ENCODE measurements at places on chromosomes 5 and 9. TPM values are rescaled to one million over a fixed set of nuclear protein-coding genes. Genes with fewer than 3 reads are reported as not detected.

Gene PSD2
- total RNA-seq, result under 0.01 TPM

Gene PKD2L2
- 0.38 TPM for total RNA-seq

Gene GFI1B
- total RNA-seq, result not detected

Gene THBS4
- 0.38 TPM for total RNA-seq

Gene IQGAP2
- 1.2 TPM for total RNA-seq

Gene SLC36A2
- not detected for total RNA-seq

Gene PHF24
- total RNA-seq, result 0.28 TPM

Gene SHOC1
- under 0.01 TPM for total RNA-seq

Gene ZFP2
- under 0.01 TPM for total RNA-seq

Gene GABRA1
- not detected for total RNA-seq

Gene C9orf43
- total RNA-seq, result 0.58 TPM

Gene ADAMTS2
- total RNA-seq, result 57.8 TPM

Gene FKBP15
- 17.5 TPM for total RNA-seq

Gene PRLR
- under 0.01 TPM for total RNA-seq

Gene PANK3
- 36.4 TPM for total RNA-seq

Gene COL23A1
- total RNA-seq, result 0.28 TPM

Gene PGM5
- total RNA-seq, result 33.5 TPM

Gene TMED9
- 223 TPM for total RNA-seq

Gene INSYN2B
- total RNA-seq, result 24.0 TPM

Gene MXD3
- total RNA-seq, result 15.7 TPM

Gene GADD45G
- 0.38 TPM for total RNA-seq

Gene LECT2
- not detected for total RNA-seq

Gene PCDHGA12
- 14.7 TPM for total RNA-seq

Gene ZNF658
- 5.4 TPM for total RNA-seq

Gene PCDHB7
- 1.1 TPM for total RNA-seq

Gene DBH
- total RNA-seq, result not detected

Gene SEMA5A
- total RNA-seq, result 44.3 TPM

Gene SMARCA2
- total RNA-seq, result 54.3 TPM

Gene HSD17B4
- 140 TPM for total RNA-seq

Gene EIF4E1B
- not detected for total RNA-seq

Gene NTRK2
- 2.3 TPM for total RNA-seq

Measured in regular cardiac myocyte (primary cell).